ENCODE measurements at places on chromosomes 12 and 14.

GRCh38 chr12:58695263-58695662 lies 225.0 kb downstream of the LRIG3 start:
- no peak for DNase-seq

- no peak for DNase-seq
Observed at GRCh38 chr12:79347866-79348265, 342.9 kb downstream of the PAWR start.

DNA sequence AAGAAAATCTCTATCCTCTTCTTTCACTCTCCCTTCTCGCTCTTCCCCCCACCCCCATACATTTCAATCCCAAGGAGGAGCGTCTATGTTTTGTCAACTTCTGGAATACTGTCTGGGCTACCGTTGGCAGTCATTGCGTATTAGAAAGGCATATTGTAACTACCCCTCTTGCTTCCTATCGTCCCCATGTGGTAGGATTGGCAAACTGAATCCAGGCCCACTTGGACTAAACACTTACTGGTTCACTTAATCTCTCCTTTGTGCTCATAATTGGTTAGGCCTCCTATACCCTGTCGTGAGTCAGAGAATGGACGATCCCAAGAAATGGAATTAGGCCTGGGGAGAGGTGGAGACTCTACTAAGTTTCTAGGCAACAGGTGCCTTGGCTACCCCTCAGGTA lies 68.8 kb upstream of the SLC8A3 start:
- DNase-seq = no peak

GRCh38 chr12:29743801-29744200 lies 39.9 kb downstream of the TMTC1 start:
- DNase-seq = no peak

DNA sequence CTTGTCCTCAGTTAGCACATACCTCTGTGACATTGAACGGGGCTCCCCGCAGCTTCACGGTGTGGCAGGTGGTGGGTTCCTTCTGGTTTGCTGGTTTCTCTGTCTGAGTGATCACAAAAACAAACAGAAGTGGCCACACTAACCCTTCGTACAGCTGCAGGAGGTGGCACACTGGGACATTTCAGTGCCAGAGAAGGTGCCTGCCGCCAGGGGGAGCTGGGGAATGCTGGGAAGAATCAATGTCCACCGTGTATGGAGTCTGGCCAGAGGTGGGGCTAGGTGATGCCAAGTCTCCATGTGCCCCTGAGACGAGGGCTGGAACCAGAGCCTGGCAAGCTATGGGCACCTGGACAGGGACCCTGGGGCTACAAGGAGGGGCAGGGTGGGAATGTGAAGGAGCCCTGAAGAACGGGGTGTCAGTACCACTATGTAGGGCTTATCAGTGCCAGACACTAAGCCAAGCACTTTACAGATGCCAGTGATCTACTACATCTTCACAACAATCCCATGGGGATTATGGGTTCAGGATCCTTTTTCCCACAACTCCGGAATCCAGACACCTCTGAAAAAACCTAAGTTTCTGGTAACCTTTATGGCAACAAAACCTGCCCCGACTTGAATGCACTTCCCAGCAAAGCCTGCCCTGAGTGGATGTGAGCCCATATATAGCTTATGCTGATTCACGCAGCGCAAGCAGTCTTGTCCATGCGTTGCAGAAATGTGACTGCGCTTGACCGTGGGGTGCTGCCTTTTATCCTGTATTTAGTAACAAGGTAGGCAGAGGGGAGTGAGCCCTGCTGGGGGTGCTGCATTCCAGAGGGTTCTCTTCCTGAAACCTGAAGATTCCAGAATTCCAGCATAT lies 10.8 kb downstream of the RBM19 start:
- no peak for DNase-seq

- DNase-seq = no peak
Observed at GRCh38 chr12:122965321-122965751, 927 bp downstream of the ABCB9 start.

DNA sequence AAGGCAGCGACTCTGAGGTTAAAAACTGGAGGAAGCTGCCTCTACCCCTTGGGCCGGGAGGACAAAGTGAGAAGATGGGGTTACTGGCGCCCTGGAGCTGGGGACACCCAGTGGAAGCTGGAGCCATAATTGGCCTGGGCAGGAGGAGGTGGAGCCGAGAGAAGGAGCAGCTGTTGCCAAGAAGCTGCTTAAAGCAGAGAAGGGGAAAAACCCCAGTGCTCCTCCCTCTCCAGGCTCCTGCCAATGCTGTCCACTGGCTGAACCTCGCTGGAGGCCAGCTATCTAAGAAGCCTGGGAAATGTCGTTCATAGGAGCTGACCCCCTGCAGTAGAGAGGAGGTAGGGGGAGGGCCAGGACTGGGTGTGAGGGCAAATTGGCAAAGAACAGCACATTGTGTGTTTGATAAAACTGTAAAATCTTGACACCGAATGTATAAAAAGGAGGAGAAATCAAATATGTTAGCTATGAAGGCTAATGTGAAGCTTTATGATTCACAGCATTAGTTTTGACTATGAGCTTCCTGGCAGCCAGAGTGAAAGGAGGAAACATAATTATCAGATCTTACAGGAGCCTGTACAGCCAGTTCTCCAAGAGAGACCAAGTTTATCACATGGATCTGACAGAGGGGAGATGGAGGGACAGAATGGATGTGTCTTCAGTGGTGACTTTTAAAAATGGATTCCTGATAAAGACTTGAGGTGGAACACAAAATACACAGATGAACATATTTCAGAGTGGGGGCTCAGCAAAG lies 9.5 kb downstream of the HHIPL1 start:
- DNase-seq = no peak

- no peak for DNase-seq
Observed at GRCh38 chr12:92272061-92272964, 126.7 kb upstream of the BTG1 start.

DNA sequence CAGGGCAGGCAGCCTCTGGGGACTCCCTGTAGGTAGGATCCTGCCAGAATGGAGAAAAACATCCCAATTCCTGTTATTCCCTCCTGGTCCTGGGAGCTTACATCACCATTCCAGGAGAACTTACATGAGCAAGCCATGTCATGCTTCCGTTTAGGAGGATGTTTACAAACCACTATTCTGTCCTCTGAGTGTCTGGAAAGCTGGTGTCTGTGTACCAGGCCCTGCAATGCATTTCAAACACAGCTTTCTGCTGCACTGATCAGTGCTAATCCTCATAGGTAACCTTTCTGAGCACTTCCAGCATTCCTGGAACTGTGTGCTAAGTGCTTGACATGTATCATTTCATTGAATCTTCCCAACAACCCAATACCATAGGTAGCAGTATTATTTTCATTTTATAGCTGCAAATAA lies 19.8 kb upstream of the MAP1LC3B2 start:
- DNase-seq = no peak

DNA sequence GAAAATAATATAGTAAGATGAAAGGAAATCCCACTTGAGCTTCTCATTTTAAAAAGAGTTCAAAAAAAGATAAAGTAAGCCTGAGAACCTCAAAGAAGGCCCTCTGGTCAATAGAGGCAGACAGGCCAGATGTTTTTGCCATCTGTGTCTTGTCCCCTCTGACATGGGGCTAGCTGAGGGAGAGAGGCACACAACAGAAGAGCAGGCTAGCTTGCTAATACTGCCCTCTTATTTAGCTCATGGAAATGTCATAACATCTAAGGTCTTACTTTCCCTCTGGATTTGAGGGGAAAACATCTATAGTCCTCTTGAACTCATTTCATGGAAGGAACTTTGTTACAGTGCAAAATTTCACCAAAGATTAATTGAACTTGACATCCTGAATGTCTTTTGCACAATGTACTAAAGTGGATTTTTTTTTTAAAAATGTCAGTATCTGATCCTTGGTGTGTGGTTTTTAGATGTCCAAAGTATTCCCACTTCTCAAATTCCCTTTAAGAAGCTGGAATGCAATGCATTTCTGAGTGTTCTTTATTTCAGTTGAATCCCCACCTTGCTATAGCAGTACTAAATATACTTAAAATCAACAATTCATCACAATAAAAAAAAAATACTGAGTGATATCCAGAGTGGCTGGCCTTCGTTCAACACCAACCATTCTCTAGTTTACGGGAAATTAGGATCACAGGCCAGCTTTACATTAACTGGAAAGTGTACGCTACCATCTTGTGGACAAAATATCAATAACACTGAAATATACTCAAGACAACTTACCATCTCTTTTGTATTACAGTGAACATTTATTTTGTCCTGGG lies 176.7 kb downstream of the PAH start:
- DNase-seq = no peak

- DNase-seq = no peak
Observed at GRCh38 chr12:115517913-115518312, 759.6 kb downstream of the MED13L start.

DNA sequence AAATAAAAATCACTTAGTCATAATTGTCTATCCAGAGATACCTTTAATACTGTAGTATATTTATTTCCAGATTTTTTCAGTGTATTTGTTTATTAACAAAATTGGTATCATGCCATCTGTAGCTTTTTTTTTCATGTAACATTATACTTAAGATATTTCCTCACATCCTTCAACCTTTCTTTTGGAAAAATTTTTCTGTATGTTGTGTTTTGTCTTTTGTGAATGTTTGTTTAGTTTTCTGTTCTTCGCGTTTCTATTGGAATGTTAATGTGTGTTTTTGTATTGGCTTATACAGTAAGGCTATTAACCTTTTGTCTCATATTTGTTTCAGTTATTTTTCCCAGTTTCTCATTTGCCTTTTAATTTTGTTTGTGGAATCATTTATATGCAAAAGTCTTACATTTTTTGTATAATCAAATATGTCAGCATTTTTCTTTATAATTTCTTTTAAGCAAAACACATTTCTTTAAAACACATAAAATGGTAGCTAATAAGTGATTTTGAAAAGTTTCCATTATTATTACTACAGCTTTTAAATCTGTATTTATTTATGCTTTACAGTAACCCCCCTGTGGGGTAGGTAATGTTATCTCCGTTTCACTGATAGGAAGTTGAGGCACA lies 433.7 kb downstream of the RAD51B start:
- no peak for DNase-seq

DNA sequence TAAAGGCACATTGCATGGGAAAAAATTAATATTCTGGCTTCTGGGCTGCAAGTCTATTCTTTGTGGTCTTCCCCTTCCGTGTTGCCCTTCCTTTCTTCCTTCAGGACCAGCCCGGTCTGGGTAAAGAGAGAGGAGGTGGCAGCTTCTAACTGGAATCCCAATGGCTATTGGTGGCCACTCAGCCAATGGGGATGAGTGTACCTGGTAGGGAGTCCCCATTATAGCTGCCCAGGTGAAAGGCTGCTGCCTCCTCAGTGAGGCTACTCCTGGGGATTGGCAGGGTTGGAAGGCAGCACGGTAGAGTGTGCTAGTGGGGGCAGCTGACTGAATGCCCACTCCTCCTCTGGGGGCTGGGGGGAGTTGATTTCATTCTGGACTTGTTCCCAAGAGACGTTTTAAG lies 112.6 kb downstream of the RBM19 start:
- DNase-seq = no peak

DNA sequence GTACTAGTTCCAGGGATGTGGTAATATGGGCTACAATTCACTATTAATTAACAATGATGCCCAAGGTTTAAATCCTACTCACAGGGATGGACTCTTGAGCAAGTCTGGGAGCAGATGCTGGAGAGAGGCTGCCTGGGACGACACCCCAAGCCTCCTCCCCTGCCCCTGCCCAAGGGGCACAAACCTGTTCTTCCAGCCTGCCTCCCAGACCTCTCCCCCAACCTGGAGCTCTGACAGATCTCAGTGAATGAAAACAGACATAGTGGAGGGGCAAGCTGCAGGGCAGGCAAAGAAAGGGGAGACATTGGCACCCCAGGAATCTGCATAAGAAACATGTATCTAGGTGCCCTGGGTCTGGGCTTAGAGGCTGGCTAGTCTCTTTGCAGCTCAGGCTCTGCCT lies 5.8 kb downstream of the KDM2B start:
- DNase-seq = no peak

GRCh38 chr12:28958553-28959195 lies 190.4 kb upstream of the FAR2 start:
- no peak for DNase-seq

DNA sequence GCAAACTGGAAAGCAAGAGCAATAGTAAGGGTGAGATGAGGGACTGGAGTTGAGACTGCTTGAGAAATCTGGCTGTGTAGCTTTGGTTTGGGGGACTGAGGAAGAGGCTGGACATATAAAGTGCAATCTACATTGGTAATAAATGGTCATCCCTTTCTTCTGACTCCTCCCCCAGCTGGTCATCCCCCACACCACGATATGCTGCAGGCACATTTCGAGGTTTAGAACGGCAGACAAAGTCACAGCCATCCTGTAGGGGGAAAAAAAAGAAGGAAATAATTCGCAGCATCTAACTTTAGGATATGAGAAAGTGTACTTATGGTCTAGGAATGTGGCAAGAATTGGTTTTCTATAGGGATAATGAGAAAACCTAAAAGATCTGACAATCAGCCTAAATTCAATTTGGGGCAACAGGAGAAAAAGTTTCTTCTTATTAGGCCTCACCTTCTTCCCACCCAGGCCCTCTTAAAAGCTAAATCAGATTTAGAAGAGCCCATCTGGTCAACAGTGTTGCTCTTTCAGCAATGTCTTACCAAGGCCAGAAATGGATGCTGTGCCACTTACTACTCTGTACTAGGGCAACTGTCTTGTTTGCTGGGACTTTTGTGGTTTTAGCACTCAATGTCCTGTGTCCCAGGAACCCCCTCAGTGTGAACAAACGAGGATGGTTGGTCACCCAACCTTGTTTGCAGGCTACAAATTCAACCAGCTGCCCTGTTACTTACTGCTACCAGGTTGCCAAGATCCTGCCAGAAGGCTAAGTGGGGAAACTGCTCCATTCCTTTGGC lies 7.6 kb downstream of the M6PR start:
- DNase-seq = no peak

- DNase-seq = no peak
Observed at GRCh38 chr12:105384220-105384619, 53.7 kb downstream of the C12orf75 start.

DNA sequence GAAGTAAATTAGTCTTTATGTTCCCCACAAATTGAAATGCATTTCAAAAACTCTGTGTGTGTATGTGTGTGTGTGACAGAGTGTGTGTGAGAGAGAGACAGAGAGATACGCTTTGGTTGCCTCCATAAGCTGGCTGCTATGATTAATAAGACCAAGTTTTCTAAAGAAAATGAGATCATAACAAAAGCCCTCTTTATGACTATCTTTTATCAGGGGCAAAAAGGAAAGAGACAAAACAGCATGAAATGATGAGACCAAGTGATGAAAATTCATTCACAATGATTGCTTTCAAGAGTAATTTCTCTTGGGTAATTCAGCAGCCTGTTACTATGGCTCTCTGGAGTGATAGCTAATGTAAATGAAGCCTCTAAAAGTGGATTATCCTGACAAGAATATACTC lies 277.6 kb upstream of the PLEKHG7 start:
- DNase-seq = no peak

DNA sequence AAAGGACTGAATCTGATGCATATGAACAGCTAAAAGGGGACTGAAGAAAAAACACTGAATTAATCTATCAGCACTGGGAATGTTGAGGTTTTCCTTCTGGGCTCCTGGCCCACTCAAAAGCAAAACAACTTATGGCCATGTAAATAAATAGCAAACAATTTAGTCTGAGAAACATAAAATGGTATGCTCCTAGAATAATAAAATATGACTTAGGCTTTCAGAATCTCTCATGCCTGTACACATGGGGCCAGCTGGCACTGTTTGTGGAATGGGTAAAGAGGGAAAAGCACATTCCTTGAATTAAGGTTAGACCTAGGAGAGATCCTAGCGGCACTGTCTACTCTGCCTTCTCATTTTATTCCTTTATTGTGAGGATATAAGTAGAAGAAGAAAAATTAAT lies 6.2 kb downstream of the KLHDC2 start:
- DNase-seq = no peak
